ENCODE measurements at places on chromosomes 3 and 15.

- no peak for DNase-seq
Observed at GRCh38 chr15:29225534-29226234, 43.9 kb downstream of the NSMCE3 start.

DNA sequence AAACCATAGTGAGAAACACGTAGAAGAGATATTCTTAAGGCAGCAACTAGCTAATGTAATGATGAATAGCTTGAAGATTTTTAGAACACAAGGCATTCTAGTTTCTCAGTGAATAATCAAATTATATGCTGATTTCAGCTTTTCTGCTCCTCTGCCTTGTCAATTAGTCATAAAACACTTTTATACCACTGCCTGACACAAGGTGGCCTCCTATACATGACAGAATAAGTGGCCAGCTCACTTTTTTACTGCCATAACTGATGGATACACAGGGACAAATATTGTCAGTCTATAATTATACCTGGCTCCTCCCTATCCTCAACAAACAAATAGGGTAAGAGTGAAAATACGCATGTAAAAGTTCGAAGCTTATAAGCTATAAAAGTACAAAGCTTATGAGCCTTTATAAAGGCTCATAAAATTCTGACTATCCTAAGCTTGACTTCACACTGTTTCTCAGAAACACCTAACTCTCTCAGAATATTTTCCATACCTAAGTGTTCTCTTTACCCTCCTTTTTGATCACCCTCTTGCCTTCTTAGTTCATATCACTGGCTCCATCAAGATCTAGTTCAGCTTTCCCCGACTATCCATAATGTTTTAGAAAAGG, 81.6 kb downstream of the HERC1 start:
- peak; percentile 58 for DNase-seq

DNA sequence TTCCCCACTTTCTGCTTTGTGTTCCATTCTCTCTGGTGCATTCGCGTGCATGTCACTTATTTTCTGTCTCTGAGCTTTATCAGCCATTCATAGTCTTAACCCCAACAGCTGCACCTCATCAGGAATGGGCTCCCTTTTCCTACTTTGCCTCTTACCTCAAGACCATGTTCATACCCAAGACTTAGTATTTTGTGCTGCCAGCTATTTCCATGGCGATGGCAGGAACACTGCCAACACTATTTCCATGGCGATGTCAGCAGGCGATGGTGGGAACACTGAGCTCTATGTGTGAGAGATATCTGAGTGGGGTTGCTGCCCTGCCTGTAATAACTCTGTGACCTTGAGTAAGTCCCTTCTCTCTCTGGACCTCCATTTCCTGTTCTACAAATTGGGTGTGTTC, 5.5 kb downstream of the ZNF35 start:
- DNase-seq, result no peak

DNA sequence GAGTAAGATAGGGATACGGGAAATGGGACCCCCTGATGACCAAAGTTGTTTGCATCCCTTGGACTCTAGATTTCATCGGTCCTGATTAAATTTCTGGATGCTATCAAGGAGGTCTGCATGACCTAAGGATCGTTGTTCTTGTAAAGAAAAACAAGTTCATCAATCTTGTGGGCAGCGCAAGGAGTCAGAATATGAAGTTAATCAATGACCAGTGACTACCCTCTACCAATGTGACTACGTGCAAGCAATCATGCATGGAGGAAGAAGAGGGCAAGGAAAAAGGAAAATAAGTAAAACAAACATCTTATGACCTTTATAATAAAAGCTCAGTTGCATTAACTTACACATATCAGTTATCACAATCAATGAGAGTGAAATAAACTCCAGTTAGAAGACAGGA, 139.7 kb downstream of the RTP4 start:
- DNase-seq, result no peak

- no peak for DNase-seq
Observed at GRCh38 chr15:82135638-82136037, 89.8 kb upstream of the MEX3B start.

DNA sequence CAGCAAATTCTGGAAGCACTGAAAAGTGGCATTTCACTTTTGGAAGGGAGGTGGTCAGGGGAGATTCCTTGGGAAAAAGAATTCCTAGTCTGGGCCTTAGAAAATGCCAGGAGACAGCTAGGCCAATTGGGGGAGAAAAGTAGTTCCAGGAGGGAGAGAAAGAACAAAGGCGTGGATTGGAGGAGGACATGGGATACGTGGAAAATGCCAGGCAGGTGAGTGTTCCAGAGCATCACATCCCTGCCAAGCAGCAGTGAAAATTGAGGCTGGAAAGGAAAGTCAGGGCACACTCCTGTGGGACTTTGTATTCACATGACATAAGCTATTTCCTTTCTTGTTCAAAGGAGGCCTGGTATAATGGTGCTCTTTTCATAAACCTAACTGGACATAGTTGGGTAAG, 134.5 kb upstream of the WNT5A start:
- DNase-seq, result no peak

- no peak for DNase-seq
Observed at GRCh38 chr3:14906355-14906971, 40.9 kb upstream of the NR2C2 start.

DNA sequence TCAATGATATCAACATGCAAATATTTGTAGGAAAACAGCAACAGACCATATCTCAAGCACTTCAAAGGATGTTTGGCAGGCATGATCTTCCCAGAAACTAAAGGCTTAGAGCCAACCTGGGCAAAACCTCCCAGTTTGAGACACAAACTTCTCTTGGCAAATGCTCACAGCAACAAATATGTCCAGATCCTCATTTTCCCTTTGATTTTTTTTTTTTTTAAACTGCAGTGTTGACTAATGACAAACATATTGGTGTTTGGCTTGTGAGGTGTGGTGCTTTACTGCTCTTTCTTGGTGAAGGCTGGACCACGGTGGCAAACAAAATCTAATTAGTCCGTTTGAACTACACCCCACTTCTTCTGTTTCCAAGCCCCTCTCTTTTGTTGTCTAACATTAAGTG, 87.2 kb downstream of the EBLN2 start:
- DNase-seq, result no peak

- DNase-seq, result no peak
Observed at GRCh38 chr3:55527361-55527760, 40.3 kb upstream of the WNT5A start.

DNA sequence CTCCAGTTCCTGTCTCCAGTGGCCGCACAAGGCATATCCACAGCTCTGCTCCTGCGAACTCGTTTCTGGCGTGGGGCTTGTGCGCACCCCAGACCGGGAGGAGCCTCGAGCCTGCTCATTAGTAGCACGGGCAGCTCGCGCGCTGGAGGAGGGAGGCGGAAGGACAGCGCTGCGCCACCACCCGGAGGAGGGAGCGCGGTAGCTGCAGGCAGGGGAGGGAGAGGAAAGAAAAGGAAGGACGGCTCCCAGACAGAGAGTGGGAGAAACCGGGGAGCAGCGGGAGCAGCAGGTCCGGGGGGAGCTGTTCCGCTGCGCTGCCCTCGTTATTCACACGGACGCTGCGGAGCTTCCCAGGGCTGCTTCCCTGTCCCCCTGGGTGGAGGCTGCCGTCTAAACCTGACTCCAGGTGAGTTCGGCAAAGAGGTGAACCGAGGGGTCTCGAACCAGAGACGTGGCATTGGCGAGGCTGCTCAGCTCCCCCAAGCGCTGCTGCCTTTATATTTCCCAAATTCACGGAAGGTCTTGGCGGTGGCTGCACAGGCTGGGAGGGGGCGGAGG, 121.3 kb upstream of the ZNF717 start:
- no peak for DNase-seq

GRCh38 chr3:41267975-41268640, 68.8 kb downstream of the CTNNB1 start:
- DNase-seq, result peak; percentile 67

DNA sequence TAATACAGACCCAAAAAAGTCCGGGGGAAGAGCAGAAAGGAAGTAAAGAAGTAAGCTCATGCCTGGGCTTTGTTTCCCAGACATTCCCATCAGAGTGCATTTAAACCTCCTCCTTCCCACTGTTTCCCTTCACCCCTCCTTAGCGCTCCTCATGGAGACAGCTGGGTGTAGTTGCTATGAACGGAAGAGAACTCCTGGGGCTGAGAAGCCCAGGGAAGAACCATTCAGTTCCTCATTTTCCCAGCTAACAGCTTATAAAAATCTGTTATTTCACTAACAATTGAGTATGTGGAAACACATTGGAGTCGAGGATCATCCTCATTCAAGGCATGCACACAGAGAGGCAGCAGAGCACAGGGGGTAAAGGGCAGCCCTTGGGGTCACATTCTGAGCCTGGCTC, 299.3 kb downstream of the SHQ1 start:
- DNase-seq, result no peak

GRCh38 chr3:12288182-12289129, at the start of gene PPARG:
Gene PPARG (plus strand): TSS chr3:12289070. CDS start chr3:12379712, 90,642 bp downstream.
- peak; percentile 49 for DNase-seq

DNA sequence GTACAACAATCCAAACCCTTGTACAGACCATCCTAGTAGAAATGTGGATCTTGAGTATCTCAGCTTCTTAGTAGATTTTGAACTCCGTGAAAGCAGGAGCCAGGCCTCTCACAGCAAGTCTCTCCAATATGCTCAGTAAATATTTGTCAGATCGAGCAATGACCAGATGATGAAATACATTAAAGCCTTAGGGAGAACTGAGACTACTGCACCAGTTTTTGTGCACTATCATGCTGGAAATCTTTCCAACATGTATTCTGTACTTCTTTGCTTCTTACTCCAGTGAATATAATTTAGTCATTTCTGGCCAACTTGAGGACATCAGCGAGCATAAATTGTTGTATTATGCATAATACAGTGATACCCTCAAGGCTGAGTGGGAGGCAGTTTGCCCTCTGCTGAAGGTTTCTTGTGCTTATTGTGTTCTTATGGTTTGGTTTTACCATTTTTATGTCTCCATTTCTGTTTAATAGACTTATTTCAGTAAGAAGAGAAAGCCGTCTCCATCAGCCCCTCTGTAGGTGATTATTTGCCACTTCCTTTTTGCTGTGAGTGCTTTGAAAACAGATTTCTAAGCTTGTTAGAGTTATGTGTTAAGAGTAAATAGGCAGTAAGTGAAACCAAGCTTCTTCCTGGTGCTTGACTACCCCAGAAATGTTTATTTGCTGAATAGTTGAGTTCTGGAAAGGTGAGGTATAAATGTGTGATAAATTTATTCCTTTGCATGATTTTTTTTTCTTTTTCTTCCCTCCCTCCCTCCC, 147.1 kb downstream of the PGPEP1L start:
- DNase-seq, result no peak

- peak; percentile 21 for DNase-seq
Observed at GRCh38 chr3:49803465-49804140, 542 bp downstream of the INKA1 start.

DNA sequence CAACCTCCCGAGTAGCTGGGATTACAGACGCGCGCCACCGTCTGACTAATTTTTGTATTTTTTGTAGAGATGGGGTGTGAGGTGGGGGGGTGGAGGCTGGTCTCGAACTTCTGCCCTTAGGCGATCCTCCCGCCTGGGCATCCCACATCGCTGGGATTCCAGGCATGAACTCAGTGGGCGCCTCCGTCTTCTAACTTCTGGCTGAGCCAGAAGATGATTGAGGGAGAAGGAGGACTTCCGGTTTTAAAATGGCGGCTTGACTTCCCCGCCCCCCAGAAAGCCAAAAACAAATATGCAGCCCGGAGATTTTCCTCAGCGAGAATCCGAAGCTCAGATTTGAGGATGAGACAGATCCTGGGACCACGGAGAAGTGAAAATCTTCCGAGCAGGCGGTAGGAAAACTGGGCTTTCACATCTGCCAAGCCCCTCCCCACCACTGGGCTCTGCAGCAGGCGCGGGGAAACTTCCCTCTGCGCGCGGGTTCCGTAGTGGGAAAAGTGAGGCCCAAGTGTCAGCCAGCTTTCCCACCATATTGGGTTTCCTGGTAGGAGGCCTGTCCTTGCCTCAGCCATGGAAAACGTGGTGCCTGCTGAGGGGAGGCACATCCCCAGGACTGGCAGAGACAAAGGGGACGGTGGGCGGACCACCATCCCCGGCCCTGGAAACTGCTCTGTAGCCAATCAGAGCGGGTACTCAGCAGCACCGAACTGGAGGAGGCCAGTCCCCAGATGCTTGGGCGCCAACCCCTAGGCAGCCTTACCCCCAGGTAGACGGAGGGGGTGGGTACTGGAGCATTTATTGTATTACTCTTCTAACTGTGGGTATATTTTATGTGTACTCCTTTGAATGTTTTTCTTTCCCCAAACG, 17.3 kb downstream of the CHST14 start:
- no peak for DNase-seq

DNA sequence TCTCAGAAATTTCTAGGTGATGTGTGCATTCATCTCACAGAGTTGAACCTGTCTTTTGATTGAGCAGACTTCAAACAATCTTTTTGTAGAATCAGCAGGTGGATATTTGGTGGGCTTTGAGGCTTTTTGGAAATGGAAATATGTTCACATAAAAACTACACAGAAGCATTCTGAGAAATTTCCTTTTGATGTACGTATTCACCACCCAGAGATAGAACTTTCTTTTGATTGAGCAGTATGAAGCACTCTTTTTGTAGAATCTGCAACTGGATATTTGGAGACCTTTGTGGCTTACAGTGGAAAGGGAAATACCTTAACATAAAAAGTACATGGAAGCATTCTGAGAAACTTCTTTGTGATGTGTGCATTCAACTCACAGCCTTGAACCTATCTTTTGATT, 3515.0 kb downstream of the GOLGA6L6 start:
- DNase-seq, result no peak

- DNase-seq, result no peak
Observed at GRCh38 chr3:184648636-184649035, 63.2 kb downstream of the MAGEF1 start.

GRCh38 chr15:38997841-38998240, 433.2 kb upstream of the RASGRP1 start:
- DNase-seq, result no peak

DNA sequence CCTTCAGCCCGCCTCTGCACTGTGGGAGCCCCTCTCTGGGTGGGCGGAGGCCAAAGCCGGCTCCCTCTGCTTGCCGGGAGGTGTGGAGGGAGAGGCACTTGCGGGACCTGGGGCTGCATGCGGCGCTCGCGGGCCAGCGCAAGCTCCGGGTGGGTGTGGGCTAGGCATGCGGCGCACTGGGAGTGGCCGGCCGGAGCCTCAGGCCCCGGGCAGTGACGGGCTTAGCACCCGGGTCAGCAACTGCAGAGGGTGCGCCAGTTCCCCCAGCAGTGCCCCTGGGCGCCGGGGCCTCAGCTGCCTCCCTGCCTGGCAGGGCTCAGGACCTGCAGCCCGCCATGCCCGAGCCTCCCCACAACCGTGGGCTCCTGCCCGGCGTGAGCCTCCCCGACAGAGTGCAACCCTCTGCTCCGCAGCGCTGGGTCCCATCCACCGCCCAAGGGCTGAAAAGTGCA, 98.9 kb upstream of the POU1F1 start:
- no peak for DNase-seq

- no peak for DNase-seq
Observed at GRCh38 chr3:4734454-4734853, 241.3 kb downstream of the ITPR1 start.

Measured in suppressor macrophage (primary cell).